Stimulated activated CD8-positive, alpha-beta memory T cell treated with anti-CD3 and anti-CD28 coated beads, Interleukin-7, amount 100 ng/mL, for 1 hour (primary cell): ENCODE measurements at places on chromosomes 4 and X.

DNA sequence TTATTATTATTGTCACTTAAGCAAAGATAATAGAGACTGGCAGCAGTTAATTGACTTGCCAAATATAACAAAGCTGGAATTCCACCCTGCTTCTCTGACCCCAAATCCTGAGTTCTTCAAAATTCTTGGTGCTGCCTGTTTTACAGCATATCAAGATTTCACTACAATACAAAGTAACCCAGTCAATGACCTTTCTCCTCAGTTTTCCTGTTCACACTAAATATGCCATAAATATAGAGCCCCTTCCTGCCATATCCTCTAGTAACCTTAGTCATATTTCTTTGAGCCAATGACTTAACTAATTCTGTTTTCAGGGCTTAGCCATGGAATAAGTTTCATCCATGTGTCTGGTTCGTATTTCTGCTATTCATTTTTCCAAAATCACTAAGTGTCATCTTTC, 315.3 kb upstream of the HS3ST1 start:
- no peak for DNase-seq

DNA sequence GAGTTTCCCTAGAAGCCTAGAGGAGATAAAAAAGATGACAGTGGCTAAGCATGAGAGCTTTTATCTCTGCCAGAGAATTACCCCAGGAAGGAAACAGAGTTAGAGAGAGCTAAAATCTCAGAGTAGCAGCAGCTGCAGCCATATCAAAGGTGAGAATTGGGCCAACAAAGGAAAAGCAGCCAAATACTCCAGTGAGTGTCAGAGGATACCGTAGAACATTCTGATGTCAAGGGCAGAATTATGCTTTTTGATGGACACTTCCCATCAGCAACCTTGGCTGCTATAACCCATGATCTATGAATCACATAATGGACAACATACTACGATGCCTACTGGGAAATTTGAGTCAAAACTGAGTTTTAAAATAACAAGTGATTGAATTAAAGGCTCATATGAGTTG, 405.8 kb upstream of the CPEB2 start:
- DNase-seq, result no peak

DNA sequence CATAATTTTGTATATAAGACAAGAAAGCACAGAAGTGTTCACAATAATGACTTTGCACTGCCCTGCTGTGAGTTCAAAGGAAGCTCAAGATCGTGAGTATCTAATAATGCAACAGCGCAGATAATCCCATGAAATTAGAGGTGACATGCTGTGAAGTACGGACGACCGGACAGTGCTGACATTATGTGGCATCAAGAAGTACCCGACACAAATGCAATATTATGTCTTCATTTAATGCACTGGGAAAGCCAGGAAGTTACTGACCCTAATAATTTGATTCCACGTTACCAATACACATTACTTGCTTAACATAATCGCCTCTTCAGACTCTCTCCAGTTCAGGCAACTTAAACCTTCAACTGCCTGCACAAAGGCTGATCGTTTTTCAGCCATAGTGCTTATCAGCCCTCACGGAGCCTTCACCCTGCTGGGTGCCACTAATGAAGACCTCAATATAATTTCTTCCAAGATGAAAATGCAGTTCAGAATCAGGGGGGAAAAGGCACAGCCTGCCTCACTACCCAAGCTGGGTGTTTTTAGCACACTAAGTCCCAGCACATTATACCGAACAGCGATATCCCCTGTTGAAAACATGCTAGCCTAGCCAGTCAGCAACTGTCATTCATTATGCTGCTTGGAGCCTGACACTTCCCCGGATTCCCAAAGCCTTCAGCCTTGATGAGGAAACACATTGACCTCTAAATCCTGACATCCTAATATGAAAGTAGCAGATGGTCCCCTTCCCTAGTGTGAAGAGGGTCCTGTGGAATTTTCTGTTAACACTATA, 56.1 kb downstream of the SLC7A11 start:
- no peak for DNase-seq

DNA sequence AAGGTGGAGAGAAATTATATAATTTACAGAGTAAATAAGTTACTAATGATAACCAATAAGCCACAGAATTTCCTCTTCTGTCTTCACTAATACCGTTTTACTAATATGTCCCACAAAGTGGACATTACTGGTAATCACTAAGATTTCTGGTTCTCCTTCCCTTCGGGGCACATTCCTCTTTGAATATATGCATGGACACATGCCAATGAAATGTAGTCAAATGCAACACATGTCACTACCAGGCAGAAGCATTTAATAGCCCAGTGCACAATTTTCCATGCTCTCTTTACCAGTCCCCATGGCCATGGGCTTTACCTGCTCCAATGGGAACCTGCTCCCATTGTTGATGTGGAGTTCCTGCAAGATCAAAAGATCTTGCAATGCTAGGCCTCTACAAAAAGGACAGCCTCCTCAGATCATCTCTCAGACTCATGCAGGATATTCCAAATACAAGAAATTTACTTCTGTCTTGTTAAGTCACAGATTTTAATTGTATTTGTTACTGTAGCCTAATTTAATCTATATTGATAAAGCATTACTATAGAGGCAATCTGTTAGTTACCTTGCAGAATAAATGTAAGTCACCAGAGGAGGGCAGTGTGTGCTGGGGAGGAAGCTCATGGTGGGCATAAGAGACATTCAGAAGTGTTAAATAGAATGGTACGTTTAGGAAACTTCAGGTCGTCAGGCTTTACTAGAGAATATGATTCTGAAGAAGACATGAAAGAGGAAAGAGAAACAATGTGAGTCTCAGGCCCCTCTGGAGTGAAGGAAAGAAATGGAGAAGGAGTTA, 37.1 kb upstream of the INPP4B start:
- no peak for DNase-seq

DNA sequence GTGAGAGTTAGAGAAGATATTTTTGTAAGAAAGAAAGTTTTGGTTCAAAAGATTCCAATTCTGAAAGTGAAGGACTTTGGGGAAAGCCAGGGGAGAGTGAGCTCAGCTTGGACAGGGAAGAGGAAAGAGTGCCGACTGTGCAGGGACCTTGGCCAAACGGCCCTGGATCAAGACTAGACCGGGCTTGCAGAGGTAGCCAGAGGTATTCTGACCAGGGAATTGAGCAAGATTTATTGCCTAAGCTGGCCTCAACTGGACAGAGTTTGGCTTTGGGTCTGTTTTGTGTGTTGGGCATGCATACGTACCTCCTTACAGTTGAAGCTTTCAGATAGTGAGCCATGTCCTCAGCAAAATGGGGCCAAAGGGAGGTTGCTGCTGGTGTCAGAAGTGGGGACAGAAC, 11.6 kb downstream of the PLAC1 start:
- DNase-seq, result no peak

GRCh38 chr4:73206236-73206635, 52.4 kb downstream of the ANKRD17 start:
- DNase-seq, result no peak

- DNase-seq, result no peak
These were observed 176.3 kb downstream of the FAM13A start for GRCh38 chr4:88880501-88881226.

- no peak for DNase-seq
These were observed 67.8 kb downstream of the TENM3 start for GRCh38 chr4:182310962-182311361.

GRCh38 chr4:26475716-26476115, 14.6 kb downstream of the CCKAR start:
- no peak for DNase-seq

DNA sequence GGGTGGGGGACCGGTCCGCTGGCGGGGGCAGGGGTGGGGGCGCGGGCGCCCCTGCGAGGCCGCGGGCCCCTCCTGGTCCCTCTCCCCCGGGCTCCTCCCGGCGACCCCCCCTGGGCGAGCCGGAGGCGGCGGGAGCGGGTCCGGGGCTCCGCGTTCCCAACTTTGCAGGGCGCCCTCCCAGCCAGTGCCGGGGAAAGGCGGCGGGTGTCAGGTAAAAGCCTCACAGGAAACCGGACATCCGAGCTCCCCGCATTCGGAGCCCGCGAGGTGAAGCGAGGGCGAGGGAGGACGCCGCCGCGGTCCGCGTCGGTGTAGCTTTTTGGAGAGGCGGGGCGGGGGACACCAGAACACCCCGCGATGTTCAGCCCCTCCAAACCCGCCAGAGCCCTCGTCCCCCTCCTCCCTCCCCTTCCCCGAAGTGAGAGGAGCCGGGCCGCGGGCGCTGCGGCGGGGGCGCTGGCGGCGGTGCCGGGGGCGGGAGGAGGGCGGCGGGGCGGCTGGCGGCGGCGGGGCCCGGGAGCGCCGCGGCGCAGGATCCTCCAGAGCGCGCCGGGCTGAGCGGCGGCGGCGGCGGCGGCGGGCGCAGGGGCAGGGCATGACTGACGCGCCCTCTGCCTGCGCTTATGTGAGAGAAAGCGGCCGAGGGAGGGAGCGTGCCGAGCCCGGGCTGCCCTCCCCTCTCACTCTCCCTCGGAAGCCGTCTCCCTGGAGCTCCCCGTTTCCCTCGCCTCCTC, at the start of gene VEGFC:
Gene VEGFC (minus strand): TSS at position 597 of the 734 bp plus-strand sequence. CDS start 611 bp downstream, outside the sequence.
- DNase-seq, result no peak
